Neural progenitor cell (in vitro differentiated cells): ENCODE measurements at places on chromosomes 7 and 10. TPM values are rescaled to one million over a fixed set of nuclear protein-coding genes. Genes with fewer than 3 reads are reported as not detected.

- DNase-seq = no peak
Measured at GRCh38 chr7:38068461-38068860, 109.6 kb upstream of the STARD3NL start.

DNA sequence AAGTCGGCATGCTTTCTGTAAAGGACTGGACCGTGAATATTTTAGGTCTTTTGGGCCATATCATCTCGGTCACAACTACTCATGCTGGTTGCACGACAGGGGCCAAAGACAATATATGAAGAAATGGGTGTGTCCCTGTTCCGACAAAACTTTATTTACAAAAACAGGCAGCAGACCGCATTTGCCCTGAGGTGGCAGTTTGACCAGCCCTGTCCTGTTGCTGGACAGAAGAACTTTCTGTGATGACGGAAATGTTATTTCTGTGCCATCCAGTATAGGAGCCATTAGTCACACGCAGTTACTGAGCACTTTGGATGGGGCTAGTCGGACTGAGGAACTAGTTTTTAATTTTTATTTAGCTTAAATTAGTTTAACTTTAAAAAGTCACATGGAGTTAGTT lies 112.8 kb upstream of the CARD11 start:
- no peak for DNase-seq

DNA sequence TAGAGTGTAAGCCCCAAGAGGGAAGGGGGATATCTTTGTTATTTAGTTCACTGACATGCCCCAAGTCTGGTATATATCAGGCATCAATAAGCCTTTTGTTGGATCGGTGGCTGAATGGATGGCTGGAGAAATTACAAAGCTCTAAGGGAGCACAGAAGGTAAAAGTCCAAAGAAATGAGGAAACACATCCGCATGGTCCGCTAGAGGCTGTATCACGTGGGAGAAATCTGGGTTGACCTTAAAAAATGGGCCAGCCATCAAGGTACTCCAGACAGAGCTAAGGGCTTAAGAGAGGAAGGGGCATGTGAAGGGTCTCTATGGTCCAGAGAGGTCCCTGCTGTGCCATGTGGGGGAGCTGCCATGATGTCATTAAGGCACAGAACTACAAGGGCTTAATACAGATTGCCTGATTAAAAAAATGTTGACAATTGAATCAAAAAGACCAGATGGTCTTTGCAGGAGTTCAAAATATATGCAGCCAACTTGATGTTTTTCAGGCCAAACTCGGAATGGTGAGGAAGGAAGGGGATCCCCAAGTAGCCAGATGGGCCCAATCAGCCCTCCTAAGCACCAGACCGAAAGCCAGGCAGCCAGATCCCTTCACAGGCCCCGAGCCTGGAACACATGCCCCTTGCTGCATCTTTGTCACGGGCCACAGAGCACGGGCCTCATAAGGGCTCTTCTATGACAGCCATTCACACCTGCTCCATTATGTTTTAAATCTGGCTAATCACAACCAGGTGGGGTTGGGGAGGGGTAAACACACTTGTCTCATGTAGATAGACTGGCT lies 31.9 kb downstream of the SCRN1 start:
- DNase-seq = no peak

GRCh38 chr10:95480901-95481491 lies 80.2 kb downstream of the SORBS1 start:
- no peak for DNase-seq

DNA sequence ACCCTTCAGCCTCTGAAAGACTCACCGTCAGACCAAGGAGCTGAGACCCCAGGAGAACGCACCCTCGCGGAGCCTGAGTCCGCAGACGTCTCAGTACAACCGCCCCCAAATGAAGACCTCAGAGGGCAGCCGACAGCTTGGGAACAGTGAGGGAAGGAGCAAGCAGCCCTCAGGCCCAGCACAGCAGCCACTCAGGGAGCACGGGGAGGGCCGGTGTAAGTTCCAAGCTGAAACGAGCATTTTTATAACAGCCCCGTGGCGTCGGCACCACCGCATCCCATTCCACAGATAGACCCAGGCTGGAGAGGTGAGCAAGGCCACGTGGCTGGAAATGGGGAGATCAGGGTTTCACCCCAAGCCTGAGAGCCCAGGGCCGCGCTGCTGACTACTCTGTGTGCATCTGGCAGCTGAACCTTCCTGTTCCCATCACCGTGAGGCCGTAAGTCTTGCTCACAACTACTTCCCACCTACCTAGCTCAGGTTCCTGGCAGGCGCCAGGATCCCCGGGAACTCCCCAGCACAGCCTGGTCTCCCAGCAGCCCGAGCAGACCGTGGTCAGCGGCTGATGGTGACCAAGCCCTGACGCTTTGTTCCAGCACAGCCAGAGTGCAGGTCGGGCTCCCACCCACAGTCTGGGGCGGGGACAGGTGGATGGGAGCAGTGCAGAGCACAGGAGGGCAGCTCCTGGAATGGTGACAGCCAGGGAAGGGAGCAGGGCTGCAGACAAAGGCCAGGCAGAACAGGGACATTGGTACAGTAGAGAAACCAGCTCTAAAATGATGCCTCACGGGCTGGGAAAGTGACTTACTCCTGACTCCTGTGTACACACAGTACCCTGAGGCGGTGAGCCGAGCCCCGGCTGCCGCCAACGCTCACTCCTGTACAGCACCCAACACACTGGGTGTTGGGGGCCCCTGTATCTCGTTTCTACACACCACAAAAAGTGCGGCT lies 6.1 kb upstream of the NOM1 start:
- no peak for DNase-seq

- no peak for DNase-seq
Measured at GRCh38 chr7:35599061-35599460, 95.9 kb downstream of the HERPUD2 start.

DNA sequence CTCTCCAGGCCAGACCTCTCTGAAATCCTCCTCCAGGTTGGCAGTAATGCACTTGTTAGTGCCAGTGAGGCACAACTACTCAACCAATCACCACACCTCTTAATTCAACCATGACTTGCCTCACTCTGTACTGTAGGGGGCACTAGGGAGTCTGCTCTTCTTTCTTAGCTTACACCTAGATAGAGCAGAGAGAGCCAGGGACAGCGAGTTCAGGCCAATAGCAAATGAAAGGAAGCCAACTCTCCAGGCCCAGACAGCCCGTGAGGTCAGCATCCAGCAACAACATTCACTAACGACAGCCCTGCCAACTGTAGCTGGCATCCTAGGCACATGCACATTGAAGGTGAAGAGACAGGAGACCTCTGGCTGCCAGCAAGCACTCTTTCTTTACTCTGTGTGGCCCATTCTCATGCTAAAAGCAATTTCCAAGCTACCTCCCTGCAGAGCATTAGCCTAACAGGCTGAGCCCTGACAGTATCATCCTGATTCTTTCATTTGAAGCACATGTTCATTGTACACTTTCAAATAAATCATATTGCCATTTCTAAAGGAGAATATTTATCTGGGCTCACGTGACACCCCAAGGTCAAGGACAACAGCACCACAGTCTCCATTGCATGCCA lies 136.3 kb downstream of the DPY19L1 start:
- DNase-seq = peak; percentile 47

GRCh38 chr10:117860823-117861222 lies 185.9 kb downstream of the RAB11FIP2 start:
- peak; percentile 36 for DNase-seq

- no peak for DNase-seq
Measured at GRCh38 chr10:78570633-78571235, 498.0 kb upstream of the ZMIZ1 start.

DNA sequence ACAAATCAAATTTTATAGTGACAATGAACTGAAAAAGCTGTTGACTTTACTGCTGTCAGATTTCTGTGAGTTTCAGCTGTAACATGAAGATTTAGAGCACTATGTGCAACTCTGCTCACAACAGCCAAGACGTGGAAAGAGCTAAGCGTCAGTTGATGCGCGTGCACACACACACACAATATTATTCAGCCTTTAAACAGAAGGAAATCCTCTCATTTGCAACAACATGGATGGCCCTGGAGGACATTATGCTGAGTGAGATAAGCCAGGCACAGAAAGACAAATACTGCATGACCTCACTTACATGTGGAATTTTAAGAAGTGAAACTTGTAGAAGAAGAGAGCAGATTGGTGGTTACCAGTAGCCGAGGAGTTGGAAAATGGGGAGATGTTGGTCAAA lies 82.8 kb upstream of the FRMD4A start:
- DNase-seq = no peak

- no peak for DNase-seq
Measured at GRCh38 chr7:155371331-155371883, 73.7 kb downstream of the INSIG1 start.

GRCh38 chr7:7848246-7848645 lies 120.3 kb upstream of the GLCCI1 start:
- no peak for DNase-seq

DNA sequence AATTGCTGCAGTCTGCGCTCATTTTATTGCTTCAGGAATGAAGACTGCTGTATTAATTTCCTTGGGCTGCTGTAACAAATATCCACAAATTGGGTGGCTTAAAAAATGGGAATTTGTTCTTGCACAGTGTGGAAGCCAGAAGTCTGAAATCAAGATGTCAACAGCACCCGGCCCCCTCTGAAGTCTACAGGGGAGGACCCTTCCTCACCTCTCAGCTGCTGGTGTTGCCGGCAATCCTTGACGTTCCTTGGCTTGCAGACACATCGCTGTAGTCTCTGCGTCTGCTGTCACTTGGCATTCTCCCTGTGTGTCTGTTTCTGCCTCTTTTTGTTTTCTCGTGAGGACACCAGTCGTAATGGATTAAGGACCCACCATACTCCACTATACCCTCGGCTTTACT lies 166.2 kb downstream of the PTPN20 start:
- DNase-seq = no peak

DNA sequence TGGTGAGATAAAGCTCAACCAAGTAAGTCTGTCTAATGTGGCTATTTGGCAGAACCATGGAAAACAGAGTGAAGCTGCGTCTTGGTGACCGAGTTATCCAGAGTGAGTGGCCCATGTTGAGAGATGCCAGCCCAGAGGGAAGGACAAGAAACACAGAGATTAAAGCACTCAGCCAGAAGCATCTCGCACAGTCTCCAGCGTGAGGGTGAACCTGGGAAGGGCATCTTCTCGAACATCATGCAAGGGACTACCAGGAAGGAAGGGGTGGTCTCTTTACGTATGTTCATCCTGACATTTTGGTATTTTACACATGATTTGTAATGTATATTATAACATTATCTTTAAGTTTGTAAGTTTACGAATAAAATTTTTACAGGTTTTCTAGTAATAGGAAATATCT lies 146.4 kb downstream of the TCERG1L start:
- no peak for DNase-seq

GRCh38 chr10:28794986-28795385 lies 117.7 kb downstream of the BAMBI start:
- no peak for DNase-seq

DNA sequence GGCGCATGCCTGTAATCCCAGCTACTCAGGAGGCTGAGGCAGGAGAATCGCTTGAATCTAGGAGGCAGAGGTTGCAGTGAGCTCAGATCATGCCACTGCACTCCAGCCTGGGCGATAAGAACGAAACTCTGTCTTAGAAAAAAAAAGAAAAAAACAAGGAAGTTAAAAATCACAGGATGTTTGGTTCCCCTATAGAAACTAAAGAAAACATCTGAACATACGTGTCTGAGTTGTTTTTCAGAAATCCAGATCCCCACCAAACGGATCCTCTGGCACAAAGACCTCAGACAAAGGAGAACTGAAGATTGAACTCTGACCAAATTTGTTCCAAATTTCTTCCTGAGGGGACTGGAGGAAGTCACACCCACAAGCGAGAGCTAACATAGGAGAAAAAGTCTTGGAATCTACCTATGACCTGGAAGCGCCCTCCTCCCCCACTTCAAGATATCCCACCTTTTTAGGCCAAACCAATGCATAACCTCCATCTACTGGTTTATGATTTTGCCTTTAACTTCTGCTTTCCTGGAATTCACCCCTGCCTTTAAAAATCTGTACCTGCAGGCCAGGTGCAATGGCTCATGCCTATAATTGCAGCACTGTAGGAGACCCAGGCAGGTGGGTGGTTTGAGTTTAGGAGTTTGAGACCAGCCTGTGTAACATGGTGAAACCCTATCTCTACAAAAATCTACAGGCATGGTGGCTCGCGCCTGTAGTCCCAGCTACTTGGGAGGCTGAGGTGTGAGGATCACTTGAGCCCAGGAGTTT lies 19.7 kb upstream of the SIRT1 start:
- no peak for DNase-seq

DNA sequence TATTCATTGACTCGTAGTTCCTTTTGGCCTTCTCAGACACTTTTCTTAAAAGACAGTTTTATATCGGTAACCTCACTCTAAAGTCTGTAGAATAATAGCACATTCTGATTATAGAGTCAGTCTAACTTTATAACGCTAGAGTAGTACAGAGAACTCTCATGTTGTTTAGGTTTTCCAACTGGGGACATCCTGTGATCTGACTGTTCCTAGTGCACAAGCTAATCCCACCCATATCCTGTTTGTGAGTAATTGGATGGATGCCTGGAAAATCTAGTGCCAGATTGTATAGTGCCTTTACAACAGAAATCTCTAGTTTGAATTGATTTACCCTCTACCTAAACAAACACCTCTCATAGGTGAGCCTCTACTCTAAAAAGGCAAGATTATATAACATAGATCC lies 107.4 kb downstream of the ZEB1 start:
- no peak for DNase-seq

GRCh38 chr7:29539471-29539870 lies 24.2 kb upstream of the PRR15 start:
- no peak for DNase-seq

GRCh38 chr10:5449823-5450222 lies 37.5 kb downstream of the NET1 start:
- DNase-seq = peak; percentile 45

- DNase-seq = no peak
Measured at GRCh38 chr10:70197235-70197945, 27.1 kb upstream of the SAR1A start.

DNA sequence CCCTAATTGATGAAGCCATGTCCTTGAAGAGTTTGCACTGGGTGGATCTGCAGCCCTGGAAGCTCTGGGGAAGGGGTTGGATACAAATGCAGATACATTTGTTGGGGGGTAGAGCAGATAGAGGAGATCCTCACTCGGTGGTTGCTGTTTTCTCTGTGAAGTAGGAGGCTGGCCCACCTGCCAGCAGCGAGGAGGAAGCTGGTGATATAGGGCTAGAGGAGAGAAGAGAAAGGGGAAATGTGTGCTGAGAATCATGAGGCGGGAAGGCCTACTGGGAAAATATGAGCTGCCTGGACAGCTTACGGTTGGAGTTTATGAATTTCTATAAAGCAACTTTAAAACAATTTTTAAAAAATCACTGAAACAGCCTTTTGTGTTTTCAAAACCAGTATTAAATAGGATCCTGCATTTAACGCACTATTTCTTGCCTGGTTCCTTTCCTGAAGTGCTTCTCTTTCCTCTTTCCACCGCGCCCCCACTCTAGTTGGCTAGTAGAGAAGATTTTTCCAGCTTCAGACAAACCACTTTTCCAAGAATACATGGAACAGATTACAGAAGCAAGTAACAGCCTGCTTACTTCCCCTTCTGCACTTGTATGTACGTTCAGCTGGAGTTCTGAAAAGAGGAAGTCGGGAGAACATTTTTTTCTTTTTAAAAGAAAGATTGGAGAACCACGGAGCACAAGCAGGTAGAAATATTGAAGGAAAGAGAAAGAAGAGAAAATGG lies 100.6 kb upstream of the GLCCI1 start:
- no peak for DNase-seq

GRCh38 chr7:149497467-149498261 lies at the start of gene ZNF746:
TSS of gene ZNF746 (minus strand) at chr7:149497809. CDS start at chr7:149497536, 273 bp downstream.
- peak; percentile 96 for DNase-seq

- DNase-seq = peak; percentile 50
Measured at GRCh38 chr10:125343118-125343925, 183.0 kb upstream of the CTBP2 start.

Gene PALD1
- total RNA-seq = 9.6 and 20.4 TPM in 2 replicates

Gene MPLKIP
- total RNA-seq = 48.4 and 87.2 TPM in 2 replicates

Gene FFAR4
- total RNA-seq = 0.04 and 0.06 TPM in 2 replicates

Gene INA
- 9.7 and 9.8 TPM in 2 replicates for total RNA-seq
